ENCODE measurements at places on chromosomes 2 and 18. TPM values are rescaled to one million over a fixed set of nuclear protein-coding genes. Genes with fewer than 3 reads are reported as not detected.

DNA sequence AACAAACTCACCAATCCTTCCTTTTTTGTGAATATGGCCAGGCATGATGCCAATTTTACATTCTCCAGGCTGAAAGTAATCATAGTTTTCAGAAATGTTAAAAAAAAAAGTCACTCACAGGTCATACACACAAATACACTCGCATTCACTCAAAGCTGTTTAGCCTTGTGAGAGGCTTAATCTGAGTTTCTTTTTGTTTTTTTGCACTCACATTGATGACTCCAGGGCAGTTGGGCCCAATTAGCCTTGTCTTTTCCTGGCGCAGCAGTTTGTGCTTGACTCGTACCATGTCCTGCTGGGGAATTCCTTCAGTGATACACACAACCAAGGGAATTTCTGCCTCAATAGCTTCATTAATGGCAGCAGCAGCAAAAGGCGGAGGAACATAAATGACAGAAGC lies 18.0 kb downstream of the SUCLG1 start:
- no peak overlapping the region for H3K4me3 ChIP-seq
- no peaks in the 10 kb centered on the region for H3K4me1 ChIP-seq

DNA sequence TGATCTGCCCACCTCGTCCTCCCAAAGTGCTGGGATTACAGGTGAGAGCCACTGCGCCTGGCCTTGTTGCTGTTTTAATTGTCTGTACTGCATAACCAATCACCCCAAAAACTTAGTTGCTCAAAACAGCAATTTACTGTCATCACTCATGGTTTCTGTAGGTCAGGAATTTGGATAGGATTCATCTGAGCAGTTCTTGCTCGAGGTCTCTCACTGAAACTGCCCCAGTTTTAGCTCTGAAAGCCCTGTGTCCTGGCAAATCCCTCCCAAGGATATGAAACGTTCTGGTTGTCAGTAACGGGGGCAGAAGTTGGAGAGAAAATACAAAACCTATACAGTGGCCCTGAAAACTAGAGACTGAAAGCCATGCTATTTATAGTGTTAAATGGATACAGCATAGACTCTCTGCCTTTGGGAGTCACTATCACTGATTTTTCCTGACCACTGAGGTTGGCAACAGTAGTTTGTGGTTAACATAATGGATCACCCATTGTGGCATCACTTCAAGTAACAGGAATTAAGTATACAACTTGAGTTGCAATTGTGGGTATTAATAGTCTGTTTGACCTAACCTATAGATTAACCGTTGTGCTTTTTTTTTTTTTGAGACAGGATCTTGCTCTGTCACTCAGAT lies 27.2 kb upstream of the ERICH2 start:
- no peak for DNase-seq
- H3K27ac ChIP-seq = no peak overlapping the region
- H3K4me1 ChIP-seq = peaks cover 27% of the 10 kb centered on the region
- no peak overlapping the region for H3K4me3 ChIP-seq

- H3K36me3 ChIP-seq = no peaks in the 10 kb centered on the region
- H3K27me3 ChIP-seq = no peaks in the 10 kb centered on the region
- no peak overlapping the region for H3K4me3 ChIP-seq
- no peaks in the 10 kb centered on the region for H3K4me1 ChIP-seq
- no peak overlapping the region for H3K27ac ChIP-seq
Observed at GRCh38 chr18:63283305-63284094, 36.1 kb downstream of the BCL2 start.

DNA sequence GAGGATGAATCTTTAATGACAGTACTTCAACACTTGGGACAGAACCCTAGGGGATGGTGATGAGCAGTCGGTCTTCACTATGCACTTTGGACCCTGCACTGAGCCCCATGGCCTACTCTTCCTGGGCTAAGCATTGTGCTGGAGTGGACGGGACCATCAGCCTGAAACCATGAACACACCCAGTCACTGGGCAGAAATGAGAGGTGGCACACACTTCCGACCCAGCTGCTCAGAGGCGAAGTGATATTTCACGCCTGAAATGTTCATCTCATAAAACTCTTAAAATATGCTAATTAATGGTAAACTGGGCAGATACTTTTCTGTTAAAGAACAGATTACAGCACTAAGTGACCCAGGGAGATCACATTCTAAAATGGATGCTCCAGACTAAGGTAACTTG lies 150.3 kb upstream of the NDUFV2 start:
- H3K36me3 ChIP-seq = no peaks in the 10 kb centered on the region
- no peak for DNase-seq
- H3K27me3 ChIP-seq = no peaks in the 10 kb centered on the region
- no peak overlapping the region for H3K27ac ChIP-seq
- no peak overlapping the region for H3K4me3 ChIP-seq

DNA sequence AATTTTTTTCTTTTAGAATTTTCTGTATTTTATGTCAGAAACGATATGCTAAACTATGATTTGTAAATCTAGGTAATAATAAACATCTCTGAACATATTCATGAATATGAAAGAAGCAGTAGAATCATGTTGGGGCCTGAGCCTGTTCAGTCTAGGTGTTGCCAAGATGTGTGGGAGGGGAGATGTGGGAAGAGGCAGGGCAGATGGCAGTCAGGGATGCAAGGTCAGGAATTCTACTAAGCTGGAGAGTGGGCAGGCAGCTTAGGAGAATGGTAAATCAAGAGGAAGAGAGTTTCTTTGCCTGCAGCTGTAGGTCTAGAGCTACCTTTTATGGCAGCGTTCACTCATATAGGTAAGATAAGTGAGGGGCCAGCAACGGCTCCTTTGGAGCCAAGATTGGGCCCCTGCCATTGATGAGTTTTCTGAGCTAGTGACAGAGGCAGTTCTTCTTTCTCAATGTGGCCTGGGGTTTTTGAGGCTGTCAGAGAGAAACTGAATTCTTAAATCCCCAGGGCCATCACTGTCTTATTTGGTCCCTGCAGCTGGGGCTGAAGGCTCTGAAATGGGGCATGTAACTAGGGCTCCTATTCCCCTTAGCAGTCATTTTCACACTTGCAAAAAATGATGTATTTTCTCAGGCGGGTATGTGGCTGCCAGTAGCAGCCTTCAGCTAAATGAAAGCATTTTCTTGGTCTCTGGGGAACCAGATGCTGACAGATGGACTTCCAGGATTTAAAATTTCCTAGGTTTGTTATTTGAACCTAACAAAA lies 232.8 kb downstream of the PIK3C3 start:
- no peak overlapping the region for H3K27ac ChIP-seq
- no peak overlapping the region for H3K4me3 ChIP-seq
- no peak for DNase-seq
- no peaks in the 10 kb centered on the region for H3K4me1 ChIP-seq
- H3K27me3 ChIP-seq = no peaks in the 10 kb centered on the region

GRCh38 chr2:224309176-224309575 lies 92.7 kb downstream of the FAM124B start:
- no peak overlapping the region for H3K4me3 ChIP-seq
- H3K27me3 ChIP-seq = peaks cover 2% of the 10 kb centered on the region
- no peak for DNase-seq
- no peak overlapping the region for H3K27ac ChIP-seq
- no peaks in the 10 kb centered on the region for H3K4me1 ChIP-seq

DNA sequence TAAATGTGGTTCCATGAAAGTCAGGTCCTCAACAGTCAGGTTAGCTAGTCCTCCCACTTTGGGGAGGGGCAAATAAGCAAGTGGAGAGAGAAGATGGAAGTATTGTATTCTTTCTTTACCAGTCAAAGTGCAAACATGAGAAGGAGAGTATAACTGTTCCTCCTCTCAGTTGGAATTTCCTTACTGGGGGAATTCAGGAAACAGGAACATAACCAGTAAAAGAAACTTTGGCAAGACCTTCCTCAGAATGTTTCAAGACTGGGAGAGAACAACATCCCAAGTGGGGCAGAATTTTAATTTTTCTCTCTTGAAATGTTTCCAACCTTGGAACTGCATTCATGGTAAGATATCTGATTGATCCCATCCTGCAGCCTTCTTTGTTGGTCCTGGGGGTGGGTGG lies 552.4 kb upstream of the TNP1 start:
- DNase-seq = no peak
- H3K27me3 ChIP-seq = no peaks in the 10 kb centered on the region
- H3K36me3 ChIP-seq = no peaks in the 10 kb centered on the region
- no peak overlapping the region for H3K27ac ChIP-seq
- no peak overlapping the region for H3K4me3 ChIP-seq
- H3K4me1 ChIP-seq = no peaks in the 10 kb centered on the region

DNA sequence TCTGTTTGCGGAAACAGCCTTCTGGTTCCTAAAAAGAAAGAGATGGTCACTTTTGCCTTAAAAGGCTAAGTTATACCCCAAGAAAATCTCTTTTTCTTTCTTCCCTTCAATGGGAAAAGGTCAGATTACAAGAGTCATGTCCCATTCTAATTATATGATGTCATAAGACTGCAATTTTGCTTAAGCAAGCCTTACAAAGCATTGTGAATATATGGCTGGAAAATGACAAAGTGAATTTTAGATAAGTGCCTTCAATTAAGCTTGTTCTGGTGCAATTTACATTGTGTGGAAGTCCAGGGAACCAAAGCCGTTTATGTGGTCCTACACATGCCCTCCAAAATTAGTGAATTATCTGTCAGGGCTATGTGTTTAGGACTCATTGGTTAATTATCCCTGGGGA lies 7.6 kb upstream of the BMP10 start:
- peak overlapping the region; percentile 48 for H3K27ac ChIP-seq
- no peak for DNase-seq
- H3K27me3 ChIP-seq = no peaks in the 10 kb centered on the region

GRCh38 chr2:223916181-223916920 lies 28.8 kb downstream of the WDFY1 start:
- H3K27ac ChIP-seq = no peak overlapping the region
- H3K4me1 ChIP-seq = no peaks in the 10 kb centered on the region
- DNase-seq = no peak
- 0 out of 2 replicates have a peak, but pooled peaks cover 1% of the 10 kb centered on the region for H3K36me3 ChIP-seq
- no peaks in the 10 kb centered on the region for H3K27me3 ChIP-seq
- no peak overlapping the region for H3K4me3 ChIP-seq

Gene PRKD3
- 40.2 TPM for total RNA-seq

Gene PLCL1
- 1.6 TPM for total RNA-seq

Gene SERPINB13
- not detected for total RNA-seq

Gene AMER3
- total RNA-seq = 0.79 TPM

Gene DOK6
- not detected for total RNA-seq

Gene FSHR
- total RNA-seq = 1.0 TPM

Gene KCNK3
- total RNA-seq = 0.09 TPM

Gene C2orf66
- not detected for total RNA-seq
